ENCODE measurements at places on chromosomes 1 and 21.
A peak's percentile ranks its signal among the peaks of the same experiment; 100 is the strongest.

DNA sequence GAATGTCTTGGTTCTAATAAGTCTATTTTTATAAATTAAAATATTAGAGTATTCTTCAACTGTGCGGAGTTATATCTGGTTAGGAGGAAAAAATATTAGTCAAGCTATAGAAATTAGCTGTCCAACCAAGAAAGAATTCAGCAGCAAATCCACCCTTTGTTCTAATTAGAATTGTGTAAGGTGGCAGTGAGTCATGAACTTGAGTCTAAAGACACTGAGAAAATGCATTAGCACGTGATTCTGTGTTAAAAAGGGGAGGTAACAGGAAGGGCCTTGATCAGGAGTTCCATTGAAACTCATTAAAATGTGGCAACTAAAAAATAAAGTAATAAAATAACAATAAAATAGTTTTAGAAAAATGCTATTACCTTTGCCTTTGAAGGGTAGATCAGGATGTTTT, 398.2 kb upstream of the RGS18 start:
- no peak for DNase-seq

- DNase-seq: no peak
Measured at GRCh38 chr21:41366522-41367151, 4.8 kb downstream of the MX2 start.

GRCh38 chr1:184456189-184456588, 69.4 kb downstream of the C1orf21 start:
- DNase-seq: no peak

DNA sequence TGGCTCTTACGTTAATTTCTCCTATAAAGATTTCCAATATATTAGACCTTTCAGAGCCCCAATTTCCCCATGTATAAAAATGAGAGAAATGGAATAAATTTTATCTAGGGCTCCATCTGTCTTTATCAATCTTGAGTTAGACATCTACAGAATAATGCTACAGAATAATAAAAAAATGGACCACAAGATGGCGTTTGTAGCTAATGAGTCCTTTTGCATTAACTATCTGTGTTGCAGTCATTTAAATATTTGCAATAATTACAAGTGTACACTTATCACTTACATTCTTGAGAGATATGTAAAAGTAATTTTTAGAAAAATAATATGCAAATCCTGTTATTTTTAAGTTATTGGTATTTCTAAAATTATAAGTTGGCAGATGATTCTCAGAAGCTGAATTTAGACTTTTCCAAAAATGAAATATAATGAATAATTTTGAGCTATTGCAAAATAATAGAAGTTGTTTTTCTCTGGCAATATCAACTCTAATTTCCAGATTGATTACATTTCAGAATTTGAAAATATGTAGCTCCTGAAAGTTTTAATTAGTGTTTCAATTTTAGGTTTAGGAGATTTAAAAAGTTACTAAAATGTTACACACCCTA, 87.7 kb downstream of the SNX7 start:
- DNase-seq: peak; percentile 38

GRCh38 chr1:1899266-1899966, 8.5 kb upstream of the GNB1 start:
- DNase-seq: no peak

DNA sequence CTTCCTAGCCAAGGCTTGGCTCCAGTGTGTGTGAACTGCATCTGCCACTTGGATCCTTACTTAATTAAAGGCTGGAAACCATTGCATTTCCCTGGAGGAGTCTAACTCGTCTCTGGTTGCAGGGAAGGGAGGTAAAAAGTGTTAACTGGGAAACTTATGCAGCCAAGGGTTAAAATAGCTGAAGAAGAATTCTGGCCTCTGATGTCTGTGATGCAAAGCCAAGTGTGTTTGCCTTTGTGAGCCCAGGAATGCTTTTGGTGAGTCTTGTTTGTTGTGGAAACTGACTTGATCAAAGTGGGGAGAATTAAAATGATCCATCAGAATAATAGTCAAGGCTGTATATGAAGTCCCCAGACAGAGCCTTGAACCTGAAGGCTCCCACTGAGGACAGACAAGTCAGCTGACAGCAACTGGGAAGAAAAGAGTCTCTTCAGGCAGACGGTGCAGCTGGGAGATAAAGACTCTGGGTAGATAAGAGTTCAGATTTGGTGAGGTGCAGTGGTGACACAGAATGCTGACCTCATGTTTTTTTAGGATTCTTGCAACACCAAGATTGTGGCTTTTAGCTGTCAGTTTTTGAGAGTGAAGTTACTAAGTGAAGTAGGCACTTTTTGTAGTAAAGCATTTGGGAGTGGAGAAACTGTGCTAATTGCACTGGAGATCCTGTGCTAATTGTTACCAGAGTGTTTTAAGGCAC, 59.5 kb upstream of the WLS start:
- DNase-seq: peak; percentile 51

- no peak for DNase-seq
Measured at GRCh38 chr21:42735944-42736343, 82.5 kb downstream of the PDE9A start.

GRCh38 chr21:38351961-38352521, 95.2 kb downstream of the KCNJ15 start:
- DNase-seq: peak; percentile 29

DNA sequence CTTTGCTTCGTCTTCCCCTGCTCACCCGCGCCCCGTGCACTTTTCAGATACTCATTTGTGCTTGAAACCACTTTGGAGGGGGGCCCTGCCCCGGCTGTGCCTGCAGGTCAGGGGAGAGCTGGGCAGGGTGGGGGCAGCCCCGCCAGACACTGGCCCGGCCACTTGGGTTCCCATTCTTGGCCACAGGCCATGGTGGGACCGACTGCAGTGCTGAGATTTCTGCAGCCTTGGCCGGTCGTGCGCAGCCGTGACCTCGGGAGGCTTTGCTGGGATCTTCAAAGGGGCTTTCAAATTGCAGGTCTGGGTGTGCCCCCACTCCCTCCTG, 54.5 kb upstream of the TTC34 start:
- DNase-seq: no peak

- peak; percentile 81 for DNase-seq
Measured at GRCh38 chr1:15027515-15027986, 126.0 kb upstream of the TMEM51 start.

GRCh38 chr1:94719926-94720793, 100.0 kb upstream of the SLC44A3 start:
- no peak for DNase-seq

- DNase-seq: peak; percentile 85
Measured at GRCh38 chr1:229514578-229515275, 6.6 kb upstream of the NUP133 start.

DNA sequence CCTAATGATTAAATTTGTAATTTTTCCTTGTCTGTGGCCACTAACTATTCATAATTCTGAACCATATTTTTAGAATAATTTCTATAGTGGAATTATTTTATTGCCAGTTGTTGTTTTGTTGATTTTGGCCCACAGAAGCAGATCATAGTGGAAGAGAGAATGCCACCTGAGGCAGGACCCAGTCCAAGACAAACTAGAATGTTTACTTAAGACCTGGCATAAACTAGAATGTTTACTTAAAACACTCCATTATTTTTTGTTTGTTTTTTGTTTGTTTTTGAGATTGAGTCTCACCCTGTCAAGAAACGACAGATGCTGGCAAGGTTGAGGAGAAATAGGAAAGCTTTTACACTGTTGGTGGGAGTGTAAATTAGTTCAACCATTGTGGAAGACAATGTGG, 310.2 kb downstream of the MRPL39 start:
- no peak for DNase-seq

DNA sequence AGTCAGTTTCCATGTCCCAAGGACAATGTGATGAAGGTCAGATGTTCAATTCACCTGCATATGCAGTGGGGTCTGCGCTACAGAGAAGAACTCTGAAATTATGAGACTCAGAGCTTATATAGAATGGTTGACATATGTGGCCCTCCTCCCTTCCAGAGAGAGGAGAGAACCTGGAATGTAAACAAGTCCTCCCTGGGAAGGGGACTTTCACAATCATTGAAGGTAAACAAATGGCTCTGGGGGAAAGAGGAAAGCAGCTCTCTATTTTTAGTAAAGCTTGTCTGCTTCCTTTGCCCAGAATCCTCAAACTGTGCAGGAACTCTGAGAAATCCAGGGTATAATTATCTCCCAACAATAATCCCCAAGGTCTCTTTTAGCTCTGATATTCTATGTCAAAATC, 9.8 kb downstream of the OVGP1 start:
- peak; percentile 30 for DNase-seq

DNA sequence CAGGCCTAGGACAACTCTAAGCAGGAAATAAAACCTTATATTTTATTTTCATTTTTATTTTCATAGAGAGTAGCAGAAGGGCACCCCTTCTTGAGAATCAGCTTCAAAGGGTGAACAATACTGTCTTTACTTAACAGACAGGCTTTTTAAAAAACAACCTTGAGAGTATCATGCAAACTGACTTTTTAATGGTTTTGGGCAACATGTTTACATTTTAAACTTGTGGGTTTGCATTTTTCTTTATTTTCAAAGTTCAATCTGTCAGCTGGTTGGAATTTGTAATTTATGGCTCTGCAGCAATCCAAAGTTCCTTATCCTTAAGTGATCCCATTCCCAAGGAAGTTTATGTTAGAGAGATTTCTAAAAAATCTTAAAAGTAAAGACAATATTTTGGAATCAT, 392.3 kb upstream of the ADAMTS5 start:
- DNase-seq: no peak

- DNase-seq: peak; percentile 93
Measured at GRCh38 chr1:11731691-11732283, 4.1 kb upstream of the AGTRAP start.

DNA sequence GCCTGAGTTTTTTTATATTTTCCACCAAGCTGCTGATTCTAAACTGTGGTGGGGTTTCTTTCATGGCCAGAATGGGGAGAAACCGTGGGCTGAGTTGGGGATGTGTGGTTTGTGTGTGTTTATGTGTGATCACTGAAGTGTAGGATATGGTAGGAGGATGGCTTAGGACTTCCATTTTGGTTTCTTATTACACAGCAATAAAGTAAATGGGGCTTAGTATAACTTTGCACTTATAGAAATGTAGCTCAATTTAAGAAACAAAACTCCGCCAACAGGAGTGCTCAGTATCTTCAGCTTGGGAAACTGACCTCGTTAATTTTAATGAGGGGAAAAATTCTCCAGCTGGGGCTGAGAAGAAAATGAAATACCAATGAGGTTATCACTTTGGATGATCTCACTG, 77.8 kb downstream of the PBX1 start:
- DNase-seq: no peak

- no peak for DNase-seq
Measured at GRCh38 chr1:41233708-41234107, 8.4 kb downstream of the SCMH1 start.

DNA sequence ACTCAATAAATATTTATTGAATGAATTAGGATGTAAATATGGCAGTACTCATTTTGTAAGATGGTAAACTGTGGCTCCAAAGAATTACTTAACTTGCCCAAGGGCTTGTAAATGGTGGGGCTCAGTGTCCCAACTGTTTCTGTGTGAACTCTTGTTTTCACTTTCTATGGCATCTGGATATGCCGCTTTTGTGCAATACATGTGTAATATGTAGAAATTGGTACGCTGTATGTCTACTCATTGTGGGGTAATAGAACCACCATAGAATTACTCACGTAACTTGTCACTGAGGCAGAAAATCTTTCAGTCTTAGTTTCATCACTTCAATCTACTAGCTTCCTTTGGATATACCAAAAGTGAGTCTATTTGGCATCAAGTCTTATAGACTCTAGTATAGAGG, 977 bp downstream of the PRPF3 start:
- no peak for DNase-seq

- DNase-seq: peak; percentile 33
Measured at GRCh38 chr21:27590271-27590670, 623.4 kb upstream of the ADAMTS5 start.

GRCh38 chr1:116875391-116875790, 34.3 kb upstream of the PTGFRN start:
- no peak for DNase-seq

DNA sequence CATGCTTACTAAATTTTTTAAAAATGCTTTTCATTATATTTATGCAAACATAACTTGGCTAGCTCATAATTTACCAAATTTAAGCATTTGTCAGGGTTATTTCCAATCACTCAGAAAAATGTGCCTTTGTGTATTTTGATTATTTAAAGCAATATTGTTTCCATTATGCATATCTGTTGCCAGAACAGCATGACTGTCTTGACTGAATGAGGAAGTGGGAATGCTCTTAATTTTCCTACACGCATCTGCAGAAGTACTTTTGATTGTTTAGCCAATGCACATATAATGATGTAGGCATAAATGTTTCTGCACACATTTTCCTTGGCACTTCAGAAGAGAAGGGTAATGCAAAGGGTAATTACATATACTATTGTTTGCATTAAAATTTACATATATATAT, 92.5 kb upstream of the ADGRL2 start:
- DNase-seq: peak; percentile 38

All from tongue (tissue), 3 donors.